Stimulated activated CD8-positive, alpha-beta memory T cell treated with anti-CD3 and anti-CD28 coated beads, Interleukin-4, amount 100 ng/mL, for 4 hours (primary cell): ENCODE measurements at places on chromosomes 12 and 14.

GRCh38 chr12:11855983-11856374 is 206.5 kb downstream of the ETV6 start:
- DNase-seq, result no peak

- DNase-seq, result no peak
Measured at GRCh38 chr12:106919910-106920544, 35.7 kb upstream of the TMEM263 start.

DNA sequence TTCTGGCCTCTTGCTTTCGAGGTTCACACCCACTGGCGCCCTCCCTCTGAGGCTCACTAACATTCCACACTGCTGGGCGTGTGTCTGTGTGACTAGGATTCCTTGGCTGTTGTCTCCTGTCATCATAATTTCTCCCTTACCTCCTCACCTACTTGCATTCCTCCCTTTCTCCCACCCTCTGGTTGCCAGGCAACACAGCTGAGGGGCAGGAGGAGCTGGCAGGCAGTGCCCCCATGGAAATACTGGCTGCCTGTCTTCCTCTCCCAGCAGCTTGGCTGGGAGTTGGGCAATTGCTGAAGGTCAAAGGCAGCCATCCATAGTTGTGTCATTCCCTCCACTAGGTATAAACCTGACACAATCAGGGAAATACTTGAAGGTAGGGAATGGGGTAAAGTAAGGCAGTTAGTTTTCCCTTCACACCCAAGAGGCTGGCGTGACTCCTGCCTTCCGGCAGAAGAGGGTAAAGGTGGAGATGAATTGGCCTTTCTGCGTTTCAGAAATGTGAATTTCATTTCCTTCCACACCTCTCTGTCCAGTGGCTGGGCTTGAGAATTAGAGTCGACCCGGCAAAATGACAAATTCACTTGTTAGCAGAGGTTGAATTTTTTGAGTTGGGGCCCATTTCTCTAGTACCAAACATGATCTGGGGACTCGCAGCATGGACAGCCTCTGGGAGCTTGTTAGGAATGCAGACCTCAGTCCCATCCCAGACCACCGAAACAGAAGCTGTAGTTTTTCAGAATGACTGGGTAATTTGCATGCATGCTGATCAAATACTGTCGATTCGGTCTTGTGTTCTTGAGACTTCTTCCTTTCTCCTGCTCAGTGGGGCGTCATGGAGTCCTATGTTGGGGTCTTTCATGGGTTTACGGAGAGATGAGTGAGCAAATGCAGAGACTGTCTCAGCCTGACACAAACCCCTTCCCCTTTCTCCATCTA is 24.3 kb upstream of the EMP1 start:
- no peak for DNase-seq

GRCh38 chr12:14756334-14757143 is 46.7 kb downstream of the WBP11 start:
- DNase-seq, result no peak

- DNase-seq, result no peak
Measured at GRCh38 chr12:114306646-114307045, 99.3 kb downstream of the TBX5 start.

- no peak for DNase-seq
Measured at GRCh38 chr14:61460718-61461611, 139.6 kb downstream of the PRKCH start.

DNA sequence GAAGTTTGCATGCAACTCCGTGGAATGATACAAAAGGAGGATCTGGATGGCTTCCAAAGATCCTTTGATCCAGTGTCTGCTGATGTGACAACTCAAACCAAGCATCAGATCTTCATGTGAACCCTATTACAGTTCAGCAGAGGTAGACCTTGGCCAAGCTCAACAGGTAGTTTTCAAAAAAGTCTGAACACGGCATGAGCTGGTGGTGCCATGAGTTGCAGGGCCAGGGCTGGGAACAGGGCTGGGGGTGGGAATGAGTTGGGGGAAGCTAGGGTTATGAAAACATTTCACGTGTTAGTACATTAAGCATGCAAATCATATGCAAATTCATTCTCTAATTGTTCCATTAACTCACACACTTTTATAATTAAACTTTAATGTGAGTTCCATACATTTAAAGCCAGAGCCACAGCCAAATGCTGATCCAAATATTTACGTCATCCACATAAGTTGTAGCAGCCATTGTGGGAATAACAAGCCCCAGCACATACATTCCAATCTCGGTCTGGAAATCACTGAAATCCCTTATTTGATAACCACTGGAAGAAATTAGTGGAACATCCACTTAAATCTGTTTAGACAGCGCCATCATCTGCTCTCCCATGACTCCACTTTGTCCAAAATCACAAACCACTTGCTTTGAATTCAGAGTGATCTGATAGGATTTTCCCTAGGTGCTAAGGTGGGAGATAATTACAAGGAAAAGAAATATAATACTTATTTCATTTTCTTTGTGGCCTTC is 158.5 kb downstream of the APAF1 start:
- no peak for DNase-seq

DNA sequence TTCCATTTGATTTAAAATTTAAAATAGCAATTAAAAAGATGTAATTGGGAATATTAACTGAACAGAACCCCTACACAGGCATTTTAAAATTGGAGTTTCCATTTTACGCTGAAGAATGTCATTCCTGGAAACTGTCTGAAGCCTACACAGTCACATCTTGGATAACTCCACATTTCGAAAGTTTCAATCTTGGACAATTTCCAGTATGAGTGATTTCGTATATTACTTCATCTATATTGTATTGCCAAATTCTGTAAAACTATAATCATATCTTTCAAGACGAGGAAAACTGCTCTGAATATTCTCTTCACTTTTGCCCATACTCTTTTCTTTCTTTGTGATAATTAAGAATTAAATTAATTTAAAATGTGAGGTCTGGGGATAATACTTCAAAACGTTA is 194.2 kb upstream of the ABCD2 start:
- DNase-seq, result no peak

GRCh38 chr12:13451776-13452175 is 255.2 kb downstream of the EMP1 start:
- DNase-seq, result no peak
